CD4-positive, alpha-beta T cell treated with Interleukin-1 beta for 1 hour (primary cell): ENCODE measurements at places on chromosomes 1 and 21.

DNA sequence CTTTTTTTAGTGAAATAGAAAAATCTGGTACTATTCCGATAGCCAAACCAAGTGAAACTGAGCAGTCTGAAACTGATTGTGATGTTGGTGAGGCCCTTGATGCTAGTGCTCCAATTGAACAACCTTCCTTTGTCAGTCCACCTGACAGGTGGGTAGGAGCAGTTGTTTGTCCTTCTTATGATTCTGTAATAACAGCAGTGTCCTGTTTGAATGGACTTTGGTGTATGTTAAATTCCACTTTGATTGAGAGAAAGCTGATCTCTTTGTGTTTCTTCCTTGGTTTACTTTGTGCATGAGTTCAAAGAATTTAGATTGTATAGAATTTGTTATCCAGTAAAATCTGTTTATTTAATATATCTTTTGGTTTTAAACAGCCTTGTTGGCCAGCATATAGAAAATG lies 24.3 kb downstream of the SUCO start:
- DNase-seq = no peak

GRCh38 chr1:6811583-6811982 lies 26.3 kb downstream of the CAMTA1 start:
- DNase-seq = no peak

DNA sequence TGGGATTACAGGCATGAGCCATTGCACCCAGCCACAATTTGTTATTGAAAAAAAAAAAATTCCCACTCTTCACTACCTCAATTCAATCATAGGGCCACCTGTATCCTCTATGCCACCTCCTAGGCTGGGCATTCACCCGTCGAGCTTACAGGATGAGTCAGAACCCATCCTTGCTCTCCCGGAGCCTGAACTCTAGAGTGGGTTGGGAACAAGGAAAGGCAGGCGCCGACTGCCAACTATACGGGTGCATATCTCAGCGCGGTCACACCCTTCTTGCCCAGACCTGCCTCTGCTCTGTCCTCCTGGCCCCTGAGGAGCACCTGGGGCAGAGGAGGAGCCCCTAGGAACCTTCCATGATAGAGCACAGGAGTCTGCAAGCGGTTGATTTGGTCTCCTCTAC lies 21.4 kb upstream of the LBR start:
- no peak for DNase-seq

DNA sequence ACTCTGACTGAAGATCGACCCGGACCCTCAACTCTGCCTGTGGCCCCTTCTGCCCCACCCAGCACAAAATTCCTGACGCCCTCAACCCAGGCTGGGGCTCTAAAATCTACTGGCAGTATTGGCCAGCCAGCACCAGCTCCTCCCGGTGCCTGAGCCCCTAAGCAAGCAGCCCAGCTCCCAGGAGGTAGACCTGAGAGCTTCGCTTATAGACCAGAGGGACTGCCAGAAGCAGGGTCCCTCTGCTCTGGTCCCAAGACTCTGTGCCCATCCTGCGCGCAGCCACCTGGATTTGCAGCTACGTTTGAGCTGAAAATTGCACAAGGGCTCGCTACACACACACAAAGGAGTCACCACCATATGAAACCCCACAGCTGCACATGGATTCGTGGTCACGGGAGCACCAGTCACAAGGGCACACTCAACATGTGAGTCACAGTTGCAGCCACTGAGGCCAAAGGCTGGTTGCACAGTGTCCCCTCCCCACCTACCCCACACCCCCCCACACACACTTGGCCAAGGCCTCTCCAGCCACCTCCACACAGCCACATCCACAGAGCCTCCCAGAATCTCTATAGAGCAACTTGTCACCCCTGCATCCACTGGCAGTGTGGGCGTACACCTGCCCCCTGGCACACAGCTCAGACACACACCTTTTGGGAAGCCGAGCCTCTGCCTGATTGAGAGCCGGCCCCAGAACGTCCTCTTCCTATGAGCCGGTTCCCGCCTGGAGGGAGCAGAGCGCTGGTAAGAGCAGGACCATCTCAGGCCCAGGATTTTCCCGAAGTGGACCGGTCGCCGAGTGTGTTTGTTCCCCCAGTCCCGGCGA lies 1.1 kb upstream of the DMBX1 start:
- DNase-seq = no peak

DNA sequence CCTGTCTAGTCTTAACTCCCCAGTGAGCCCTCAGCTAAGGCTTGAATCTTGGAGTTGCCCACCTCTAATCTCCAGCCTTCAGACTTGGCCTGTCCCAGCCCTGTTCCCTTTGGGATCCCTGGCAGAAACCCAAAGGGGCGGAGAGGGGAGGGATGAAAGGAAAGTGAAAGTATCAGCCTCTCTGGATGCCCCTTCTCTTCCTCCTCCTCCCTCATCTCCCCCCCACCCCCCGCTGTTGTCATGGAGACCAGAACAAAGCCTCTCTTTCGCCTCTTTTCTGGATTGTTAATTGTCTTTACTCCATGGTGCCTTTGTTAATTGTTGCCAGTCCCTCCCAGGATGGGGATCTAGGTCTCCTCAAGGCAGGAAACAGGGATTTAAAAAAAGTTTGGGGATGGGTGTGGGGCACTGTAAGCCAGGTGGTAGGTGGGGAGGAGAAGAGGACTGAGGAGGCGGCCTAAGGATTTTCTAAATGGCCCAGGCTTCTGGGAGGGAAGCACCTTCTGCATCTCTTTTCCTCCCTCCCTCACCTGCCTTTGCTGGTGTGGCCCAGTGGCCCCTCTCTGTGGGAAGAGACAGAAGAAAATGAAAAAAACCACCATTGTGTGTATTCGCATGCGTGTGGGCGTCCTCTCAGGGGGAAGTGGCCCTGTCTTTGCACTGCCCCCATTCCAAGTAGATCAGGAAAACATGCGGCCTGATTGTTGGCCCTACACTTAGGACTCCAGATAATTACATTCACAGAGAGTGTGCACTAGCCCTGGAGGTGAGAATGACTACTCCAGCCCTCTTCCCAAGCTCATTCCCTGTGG lies 7.5 kb upstream of the SOX13 start:
- no peak for DNase-seq

- DNase-seq = peak; percentile 83
Measured at GRCh38 chr1:54715493-54716298, at the start of gene TTC4. TSS of gene TTC4 (plus strand) at chr1:54715861. CDS start at chr1:54715909, 48 bp downstream.

GRCh38 chr1:54480525-54480848 lies 67.5 kb upstream of the ACOT11 start:
- no peak for DNase-seq

GRCh38 chr1:155093911-155094621 lies 15.4 kb downstream of the EFNA3 start:
- no peak for DNase-seq

GRCh38 chr1:4980211-4980610 lies 325.8 kb downstream of the AJAP1 start:
- DNase-seq = no peak

GRCh38 chr1:22821027-22821426 lies 110.4 kb downstream of the EPHB2 start:
- DNase-seq = no peak

- DNase-seq = no peak
Measured at GRCh38 chr1:26449868-26450267, 17.7 kb downstream of the DHDDS start.

GRCh38 chr1:175413367-175413766 lies 220.8 kb upstream of the KIAA0040 start:
- no peak for DNase-seq

GRCh38 chr1:31182352-31182751 lies 57.3 kb downstream of the NKAIN1 start:
- DNase-seq = peak; percentile 29

DNA sequence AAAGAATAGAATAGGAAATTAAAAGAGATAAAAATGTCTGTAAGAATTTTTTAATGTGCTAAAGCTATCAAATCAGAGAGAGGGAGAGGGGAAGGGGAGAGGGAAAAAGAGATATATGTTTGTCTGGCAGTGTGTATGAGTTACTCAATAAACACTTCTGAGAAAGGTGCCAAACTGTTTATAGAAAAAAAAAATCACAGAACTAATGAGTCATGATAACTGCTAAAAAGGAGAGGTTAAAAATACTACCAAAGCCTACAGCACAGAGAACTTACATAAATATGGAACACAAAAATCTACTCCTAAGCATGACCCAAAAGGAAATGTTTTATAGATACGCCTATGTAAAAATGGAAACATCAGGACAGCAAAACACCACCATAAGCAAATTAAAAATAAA lies 45.4 kb downstream of the SELENOF start:
- no peak for DNase-seq

DNA sequence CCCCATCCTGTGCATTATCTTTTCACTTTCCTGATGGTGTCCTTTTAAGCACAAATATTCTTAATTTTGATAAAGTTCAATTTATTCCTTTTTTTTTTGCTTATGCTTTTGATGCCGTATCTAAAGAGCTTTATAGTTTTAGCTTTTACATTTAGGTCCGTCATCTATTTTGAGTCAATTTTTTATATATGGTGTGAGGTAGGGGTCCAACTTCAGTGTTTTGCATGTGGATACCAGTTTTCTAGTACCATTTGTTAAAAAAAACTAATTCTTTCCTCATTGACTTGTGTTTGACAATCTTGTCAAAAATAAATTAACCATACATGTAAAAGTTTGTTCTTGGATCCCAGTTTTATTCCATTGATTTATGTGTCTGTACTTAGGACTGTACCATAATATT lies 4.9 kb downstream of the MTF2 start:
- DNase-seq = no peak

DNA sequence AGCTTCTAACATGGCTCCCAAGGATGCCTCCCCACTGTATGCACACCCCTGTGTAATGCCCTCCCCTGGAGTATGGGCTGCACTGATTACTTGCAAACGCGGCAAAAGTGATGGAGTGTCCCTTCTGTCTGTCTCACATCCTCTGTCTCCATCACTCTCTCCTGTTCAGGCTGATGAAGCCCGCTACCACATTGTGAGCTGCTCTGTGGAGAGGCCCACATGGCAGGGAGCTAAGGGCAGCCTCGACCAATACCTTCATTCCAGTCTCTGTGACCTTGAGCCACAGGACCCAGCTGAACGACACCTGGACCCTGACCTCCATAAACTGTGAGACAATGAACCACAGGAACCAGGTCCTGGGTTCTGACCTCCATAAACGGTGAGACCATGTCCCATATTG lies 154.1 kb upstream of the ETV3 start:
- DNase-seq = no peak

GRCh38 chr1:112381324-112382076 lies 14.5 kb upstream of the CTTNBP2NL start:
- DNase-seq = no peak

DNA sequence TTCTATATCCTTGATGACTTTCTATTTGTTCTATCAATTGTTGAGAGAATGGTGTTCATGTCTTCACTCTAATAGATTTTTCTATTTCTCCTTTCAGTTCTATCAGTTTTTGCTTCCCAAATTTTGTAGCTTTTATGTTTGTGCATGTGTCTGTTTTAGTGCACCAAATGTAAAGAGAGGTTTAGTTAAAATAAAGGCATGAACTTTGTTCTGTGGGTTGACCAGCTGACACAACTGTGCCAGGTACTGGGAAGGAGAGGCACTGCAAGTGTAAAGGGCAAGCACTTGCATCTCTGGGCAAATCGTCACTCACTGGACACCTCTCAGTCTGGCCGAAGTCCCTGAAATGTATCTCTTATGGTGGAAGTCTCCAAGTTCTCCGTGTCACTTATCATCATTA lies 38.6 kb upstream of the ABCD3 start:
- no peak for DNase-seq

GRCh38 chr1:164786980-164787833 lies 228.2 kb downstream of the PBX1 start:
- DNase-seq = peak; percentile 52

DNA sequence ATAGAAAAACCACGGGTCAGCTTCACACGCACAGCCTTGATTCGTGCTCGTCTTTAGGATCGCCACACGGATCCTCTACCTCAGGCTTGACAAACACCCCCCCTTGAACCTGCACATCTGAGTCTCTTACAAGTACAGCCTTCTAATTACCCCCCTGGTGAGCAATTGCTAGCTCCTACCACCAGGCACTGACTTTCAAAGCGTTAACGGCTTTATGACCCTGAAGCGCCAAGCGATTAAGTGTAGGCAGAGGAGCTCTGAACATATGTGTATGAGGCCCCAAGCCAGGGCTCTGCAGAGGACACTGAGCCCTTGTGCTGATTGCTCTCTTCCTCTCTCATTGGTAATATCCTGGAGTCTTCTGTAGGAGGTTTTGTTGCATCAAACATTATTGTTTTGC lies 55.7 kb upstream of the EPHA8 start:
- no peak for DNase-seq

DNA sequence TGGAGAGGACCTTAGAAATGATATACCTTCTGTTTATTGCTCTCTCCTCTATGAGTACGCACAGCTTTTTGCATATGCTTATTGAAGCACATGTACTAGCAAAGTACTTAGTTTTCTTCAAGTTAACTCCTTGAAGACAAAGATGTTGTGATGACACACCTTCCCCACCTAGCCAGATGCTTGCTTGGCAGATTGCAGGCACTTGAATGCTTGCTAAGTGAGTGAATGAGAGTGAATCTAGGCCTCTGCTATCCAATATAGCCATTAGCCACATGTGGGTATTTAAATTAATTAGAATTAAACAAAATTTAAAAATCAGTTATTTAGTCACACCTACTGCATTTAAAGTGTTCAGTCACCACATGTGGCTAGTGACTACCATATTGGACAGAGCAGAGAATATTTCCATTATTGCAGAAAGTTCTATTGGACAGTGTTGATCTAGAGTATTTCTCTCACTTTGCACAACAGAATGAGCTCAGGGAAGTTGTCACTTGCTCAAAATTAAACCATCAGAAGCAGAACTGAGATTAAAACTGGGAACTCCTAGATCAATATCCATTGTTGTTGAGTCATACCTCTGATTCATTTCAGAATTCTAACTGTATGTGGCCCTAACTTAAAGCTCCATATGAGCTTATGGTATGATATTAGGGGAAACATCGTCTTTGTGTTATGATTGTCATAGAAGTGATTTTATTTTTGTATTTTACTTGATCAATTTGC lies 8.6 kb upstream of the EEIG2 start:
- peak; percentile 10 for DNase-seq

DNA sequence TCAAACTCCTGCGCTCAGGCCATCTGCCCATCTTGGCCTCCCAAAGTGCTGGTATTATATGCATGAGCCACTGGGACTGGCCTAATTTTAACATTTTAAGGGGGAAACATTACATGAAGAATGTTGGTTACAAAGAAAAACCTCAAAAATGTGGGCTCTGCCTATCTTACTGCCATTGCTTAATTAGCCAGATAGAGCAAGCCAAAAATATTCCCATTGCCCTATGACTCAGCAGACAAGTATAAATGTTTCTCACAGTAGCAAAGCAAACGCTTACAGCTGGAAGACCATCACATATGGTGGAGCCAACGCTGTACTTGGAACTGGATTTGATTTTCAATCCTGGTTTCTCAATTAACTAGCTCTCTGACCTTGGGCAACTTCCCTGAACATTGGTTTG lies 502.0 kb downstream of the SMYD3 start:
- DNase-seq = no peak
